ENCODE measurements at places on chromosomes 7 and 10. TPM values are rescaled to one million over a fixed set of nuclear protein-coding genes. Genes with fewer than 3 reads are reported as not detected.

Gene C10orf53
- not detected for total RNA-seq

Gene PNLIPRP3
- 3.8 TPM for total RNA-seq

Gene TSPAN12
- 0.69 TPM for total RNA-seq

Gene SH2B2
- 4.5 TPM for total RNA-seq

Gene PYROXD2
- total RNA-seq, result 5.0 TPM

Gene SFMBT2
- 15.7 TPM for total RNA-seq

Gene AGK
- total RNA-seq, result 48.9 TPM

Gene PGAM2
- total RNA-seq, result not detected

Gene HABP2
- total RNA-seq, result not detected

Gene MSS51
- 1.5 TPM for total RNA-seq

Gene TEX47
- not detected for total RNA-seq

Gene INMT
- not detected for total RNA-seq

All from melanocyte of skin (primary cell).